ENCODE measurements at places on chromosomes 3 and 15. TPM values are rescaled to one million over a fixed set of nuclear protein-coding genes. Genes with fewer than 3 reads are reported as not detected.

The COMMD2 gene
- 26.4 TPM for total RNA-seq

The GP5 gene
- under 0.01 TPM for total RNA-seq

The DUOXA2 gene
- not detected for total RNA-seq

The NEK11 gene
- total RNA-seq: 1.9 TPM

The HTR3E gene
- not detected for total RNA-seq

The PPP2R3A gene
- total RNA-seq: 12.3 TPM

The HDGFL3 gene
- total RNA-seq: 14.6 TPM

The CLDN16 gene
- total RNA-seq: not detected

The GNAT1 gene
- total RNA-seq: not detected

The CKMT1A gene
- not detected for total RNA-seq

The SPTBN5 gene
- total RNA-seq: 0.16 TPM

The TRH gene
- not detected for total RNA-seq

The ATP8B4 gene
- total RNA-seq: 0.49 TPM

The ZNF662 gene
- 0.36 TPM for total RNA-seq

The HHLA2 gene
- not detected for total RNA-seq

The CCRL2 gene
- 3.6 TPM for total RNA-seq

The GOLGA8K gene
- total RNA-seq: not detected

The CTXN2 gene
- not detected for total RNA-seq

The COPS2 gene
- total RNA-seq: 53.1 TPM

The SENP7 gene
- total RNA-seq: 3.1 TPM

The CNTN4 gene
- not detected for total RNA-seq

The CCDC33 gene
- not detected for total RNA-seq

The ADAMTSL3 gene
- 3.9 TPM for total RNA-seq

The AHSG gene
- total RNA-seq: not detected

The CEMIP gene
- total RNA-seq: 537 TPM

The GOLGA6L4 gene
- 0.16 TPM for total RNA-seq

The ST8SIA2 gene
- not detected for total RNA-seq

The GRIP2 gene
- total RNA-seq: under 0.01 TPM

The ALDH1L1 gene
- 13.7 TPM for total RNA-seq

The KLHL25 gene
- 6.6 TPM for total RNA-seq

The RTF1 gene
- total RNA-seq: 13.5 TPM

The KBTBD13 gene
- total RNA-seq: not detected

The MAPK6 gene
- 44.4 TPM for total RNA-seq

The TRPC1 gene
- total RNA-seq: 5.4 TPM

The UCN2 gene
- total RNA-seq: 1.6 TPM

The ACKR4 gene
- 1.5 TPM for total RNA-seq

The PRR20G gene
- not detected for total RNA-seq

The HRG gene
- total RNA-seq: not detected

The DLL4 gene
- total RNA-seq: 0.54 TPM

The EPHB3 gene
- 1.3 TPM for total RNA-seq

Data from cardiac atrium fibroblast (primary cell).